ENCODE measurements at places on chromosomes 13 and 19. TPM values are rescaled to one million over a fixed set of nuclear protein-coding genes. Genes with fewer than 3 reads are reported as not detected.

Gene EXOC3L2
- polyA plus RNA-seq, result not detected

Gene PALM
- not detected for polyA plus RNA-seq

- no peaks in the 10 kb centered on the region for H3K36me3 ChIP-seq
- DNase-seq, result no peak
- peaks cover 53% of the 10 kb centered on the region for H3K4me1 ChIP-seq
- H3K27me3 ChIP-seq, result no peaks in the 10 kb centered on the region
- peak overlapping the region; percentile 35 for H3K27ac ChIP-seq
- no peak overlapping the region for H3K4me3 ChIP-seq
These were observed 43.9 kb downstream of the RCBTB2 start for GRCh38 chr13:48488995-48489394.

DNA sequence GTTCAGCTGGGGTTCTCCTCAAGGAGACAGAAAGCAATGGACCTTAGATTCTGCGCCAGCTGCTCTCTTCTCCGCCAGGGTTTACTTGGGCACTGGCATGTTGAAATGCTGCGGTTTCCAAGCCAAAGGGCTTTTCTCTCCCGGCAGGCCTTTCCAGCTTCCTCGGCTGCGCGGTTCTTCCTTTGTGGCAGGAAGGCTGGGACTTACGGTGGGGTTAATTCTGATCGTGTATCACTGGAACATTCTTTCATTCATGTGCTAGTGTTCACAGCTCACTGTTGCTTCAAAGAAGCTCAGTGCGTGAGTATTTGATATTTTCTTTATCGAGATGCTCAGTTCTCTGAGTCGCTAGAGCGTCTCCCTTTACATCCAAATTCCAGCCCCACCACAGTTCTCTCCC lies 723.2 kb downstream of the UQCRFS1 start:
- no peaks in the 10 kb centered on the region for H3K4me1 ChIP-seq
- no peak for DNase-seq
- no peaks in the 10 kb centered on the region for H3K36me3 ChIP-seq
- no peak overlapping the region for H3K27ac ChIP-seq
- H3K4me3 ChIP-seq, result no peak overlapping the region

DNA sequence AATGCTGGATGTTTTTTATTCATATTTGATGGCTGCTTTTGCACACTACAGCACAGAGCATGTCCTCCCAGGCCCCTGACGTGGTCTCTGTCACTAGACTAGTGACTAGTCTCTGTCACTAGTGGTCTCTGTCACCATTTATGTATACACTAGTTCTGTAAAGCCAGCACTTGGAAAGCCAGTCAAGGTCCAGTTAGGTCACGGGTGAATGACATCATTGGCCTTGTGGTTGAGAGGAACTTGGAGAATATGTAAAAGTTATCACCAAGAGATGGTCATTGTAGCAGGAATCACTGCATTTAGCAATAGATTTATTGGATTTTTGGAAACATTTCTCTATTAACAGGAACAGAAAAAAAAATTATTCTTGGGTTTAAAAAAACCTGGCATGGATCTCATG lies 72.9 kb downstream of the SHISA2 start:
- H3K27ac ChIP-seq, result no peak overlapping the region
- peaks cover 8% of the 10 kb centered on the region for H3K4me1 ChIP-seq
- H3K27me3 ChIP-seq, result no peaks in the 10 kb centered on the region
- H3K36me3 ChIP-seq, result no peaks in the 10 kb centered on the region

DNA sequence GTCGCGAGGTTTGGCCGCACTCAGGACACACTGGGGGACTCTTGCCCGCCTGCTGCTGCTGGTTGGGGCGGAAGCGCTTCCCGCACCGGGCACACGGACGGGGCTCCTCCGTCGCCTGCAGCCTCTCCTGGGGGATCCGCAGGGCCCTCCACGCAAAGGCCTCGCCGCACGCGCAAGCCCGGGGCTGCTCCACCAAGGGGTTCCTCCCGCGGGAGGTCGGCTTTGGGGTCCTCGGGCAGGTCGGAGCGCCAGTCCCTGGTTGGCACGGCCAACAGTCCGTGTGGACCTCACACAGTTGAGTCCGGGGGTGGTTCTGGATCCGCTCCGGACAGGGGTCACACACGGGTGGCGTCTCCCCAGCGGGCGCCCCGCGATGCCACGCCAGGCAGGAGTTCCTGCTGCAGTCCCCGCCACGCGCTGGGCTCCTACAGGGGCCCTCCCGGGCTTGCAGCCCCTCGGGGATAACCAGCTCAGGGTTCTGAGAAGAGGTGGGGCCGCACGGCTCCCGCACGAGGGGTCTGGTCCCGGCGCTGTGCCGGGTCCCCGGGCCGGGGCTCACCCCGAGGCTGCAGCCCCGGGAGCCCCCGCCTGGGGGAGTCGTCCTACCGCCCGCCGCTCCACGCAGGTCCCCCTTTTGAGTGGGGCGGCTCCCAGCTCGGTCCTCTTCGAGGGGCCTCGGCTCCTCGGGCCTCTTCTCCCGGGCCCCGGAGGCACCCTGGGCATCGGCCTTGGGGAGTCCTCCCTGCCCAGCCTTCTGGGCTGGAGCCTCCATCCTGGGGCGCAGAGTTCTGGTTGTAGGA lies 6.2 kb upstream of the ZNF497 start:
- DNase-seq, result no peak
- H3K36me3 ChIP-seq, result no peaks in the 10 kb centered on the region
- no peak overlapping the region for H3K27ac ChIP-seq

DNA sequence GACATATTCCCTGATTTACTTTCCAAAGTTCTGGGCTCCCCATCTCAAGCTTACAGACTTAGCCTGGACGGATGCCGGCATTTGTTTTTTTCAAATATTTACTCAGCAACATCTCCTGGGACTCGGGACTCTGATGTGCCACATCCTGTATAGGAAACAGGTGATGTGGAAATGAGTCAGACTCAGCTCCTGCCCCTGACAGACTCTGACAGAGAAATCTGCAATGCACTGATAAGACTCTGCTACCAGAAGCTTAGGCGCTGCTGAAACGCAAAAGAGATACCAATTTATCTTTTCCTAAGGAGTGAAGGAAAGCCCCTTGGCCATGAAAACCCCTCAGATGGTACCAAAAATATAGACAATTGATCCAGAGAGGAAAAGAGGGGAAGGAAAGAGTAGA lies 16.2 kb downstream of the LAIR2 start:
- H3K4me3 ChIP-seq, result no peak overlapping the region
- peaks cover 16% of the 10 kb centered on the region for H3K4me1 ChIP-seq
- no peaks in the 10 kb centered on the region for H3K27me3 ChIP-seq
- DNase-seq, result no peak

DNA sequence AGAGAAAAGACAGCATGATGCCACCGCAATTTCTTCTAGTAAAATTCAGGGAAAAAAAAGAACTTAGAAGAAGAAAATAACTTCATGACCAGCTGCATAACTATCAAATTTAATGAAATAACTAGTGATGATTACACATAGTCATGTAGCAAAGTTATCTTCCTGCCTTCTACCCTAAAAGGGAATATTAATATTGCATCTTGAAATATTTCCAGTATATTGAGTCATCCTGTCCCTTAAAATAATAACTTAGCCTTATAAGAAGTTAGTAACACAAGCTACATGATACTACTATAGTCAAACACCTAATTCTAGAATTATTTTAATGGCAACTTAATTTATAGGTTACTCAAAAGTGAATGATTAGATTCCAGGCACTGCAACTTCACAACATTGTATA lies 289.2 kb downstream of the KLF12 start:
- peaks cover 5% of the 10 kb centered on the region for H3K36me3 ChIP-seq
- H3K27me3 ChIP-seq, result no peaks in the 10 kb centered on the region
- no peak overlapping the region for H3K27ac ChIP-seq
- peaks cover 13% of the 10 kb centered on the region for H3K4me1 ChIP-seq
- H3K4me3 ChIP-seq, result no peak overlapping the region

- no peak overlapping the region for H3K27ac ChIP-seq
- H3K4me3 ChIP-seq, result no peak overlapping the region
- H3K4me1 ChIP-seq, result no peaks in the 10 kb centered on the region
- no peak for DNase-seq
These were observed 121.7 kb downstream of the NHLRC3 start for GRCh38 chr13:39159846-39160370.

GRCh38 chr13:95176611-95177259 lies 124.5 kb downstream of the ABCC4 start:
- H3K36me3 ChIP-seq, result no peaks in the 10 kb centered on the region
- no peaks in the 10 kb centered on the region for H3K4me1 ChIP-seq
- DNase-seq, result peak; percentile 15
- peak overlapping the region; percentile 57 for H3K27ac ChIP-seq
- no peak overlapping the region for H3K4me3 ChIP-seq

- H3K36me3 ChIP-seq, result peaks cover 47% of the 10 kb centered on the region
- H3K27me3 ChIP-seq, result no peaks in the 10 kb centered on the region
- DNase-seq, result no peak
- peak overlapping the region; percentile 94 for H3K4me3 ChIP-seq
- H3K4me1 ChIP-seq, result peaks cover 33% of the 10 kb centered on the region
- H3K27ac ChIP-seq, result peak overlapping the region; percentile 100
These were observed 1.9 kb downstream of the NFKBID start for GRCh38 chr19:35898499-35898809.

- H3K36me3 ChIP-seq, result no peaks in the 10 kb centered on the region
- H3K4me3 ChIP-seq, result no peak overlapping the region
- H3K27me3 ChIP-seq, result no peaks in the 10 kb centered on the region
- no peak for DNase-seq
These were observed 1418.5 kb downstream of the EFNB2 start for GRCh38 chr13:105116966-105117365.

GRCh38 chr13:33125821-33126570 lies 109.8 kb downstream of the KL start:
- no peak for DNase-seq
- H3K36me3 ChIP-seq, result no peaks in the 10 kb centered on the region
- no peak overlapping the region for H3K27ac ChIP-seq
- no peaks in the 10 kb centered on the region for H3K4me1 ChIP-seq
- H3K4me3 ChIP-seq, result no peak overlapping the region

- H3K27me3 ChIP-seq, result no peaks in the 10 kb centered on the region
- H3K4me1 ChIP-seq, result no peaks in the 10 kb centered on the region
- H3K36me3 ChIP-seq, result no peaks in the 10 kb centered on the region
These were observed 12.1 kb upstream of the IL4I1 start for GRCh38 chr19:49908480-49909420.

GRCh38 chr19:20365146-20365545 lies 198.1 kb downstream of the ZNF486 start:
- no peak for DNase-seq
- no peaks in the 10 kb centered on the region for H3K36me3 ChIP-seq

- no peak for DNase-seq
- H3K27ac ChIP-seq, result peak overlapping the region; percentile 93
- H3K27me3 ChIP-seq, result peaks cover 4% of the 10 kb centered on the region
- H3K4me3 ChIP-seq, result peak overlapping the region; percentile 96
- H3K36me3 ChIP-seq, result peaks cover 7% of the 10 kb centered on the region
These were observed 1.4 kb downstream of the PSMD8 start for GRCh38 chr19:38375748-38376147.

DNA sequence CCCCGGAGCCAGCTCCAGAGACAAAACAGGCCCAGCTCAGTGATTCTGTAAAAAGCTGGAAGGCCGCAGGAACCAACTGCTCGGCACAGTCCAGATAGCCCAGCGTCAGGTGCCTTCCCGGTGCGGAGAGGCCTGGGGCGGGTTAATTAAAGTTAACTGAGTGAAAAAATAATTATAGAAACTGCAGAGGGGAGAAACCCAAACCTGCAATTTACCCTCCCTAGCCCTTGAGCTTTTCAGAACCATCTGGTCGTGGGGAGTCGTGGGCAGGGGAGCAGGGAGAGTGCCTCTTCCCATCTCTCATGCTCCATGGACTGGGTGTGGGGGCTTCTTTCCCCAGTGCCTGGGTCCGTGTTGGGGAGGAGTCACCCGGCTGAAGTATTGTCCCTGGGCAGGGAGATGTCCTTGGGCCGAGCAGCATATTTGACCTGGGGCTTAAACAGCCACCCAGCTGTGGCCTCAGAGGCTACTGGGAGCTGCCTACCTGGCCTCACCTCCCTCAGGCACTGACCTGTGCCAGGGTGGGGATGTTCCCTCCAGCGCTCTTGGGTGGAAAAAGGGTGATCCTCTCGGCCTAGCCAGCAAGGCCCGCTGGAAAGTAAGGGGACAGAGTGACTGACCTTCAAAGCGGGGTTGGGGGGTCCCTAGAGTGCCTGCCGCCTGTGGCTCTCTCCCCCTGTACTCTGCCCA lies 65.9 kb downstream of the CHST8 start:
- H3K27me3 ChIP-seq, result no peaks in the 10 kb centered on the region
- no peak for DNase-seq
- H3K27ac ChIP-seq, result no peak overlapping the region
- H3K4me3 ChIP-seq, result no peak overlapping the region
- no peaks in the 10 kb centered on the region for H3K36me3 ChIP-seq

GRCh38 chr13:27113436-27113835 lies 58.2 kb downstream of the USP12 start:
- no peak overlapping the region for H3K27ac ChIP-seq
- H3K27me3 ChIP-seq, result no peaks in the 10 kb centered on the region
- no peak overlapping the region for H3K4me3 ChIP-seq
- no peaks in the 10 kb centered on the region for H3K36me3 ChIP-seq
- H3K4me1 ChIP-seq, result no peaks in the 10 kb centered on the region
- no peak for DNase-seq

GRCh38 chr13:41707194-41707821 lies 250.0 kb downstream of the RGCC start:
- no peak overlapping the region for H3K4me3 ChIP-seq
- no peaks in the 10 kb centered on the region for H3K27me3 ChIP-seq
- DNase-seq, result no peak
- no peak overlapping the region for H3K27ac ChIP-seq
- H3K4me1 ChIP-seq, result no peaks in the 10 kb centered on the region

DNA sequence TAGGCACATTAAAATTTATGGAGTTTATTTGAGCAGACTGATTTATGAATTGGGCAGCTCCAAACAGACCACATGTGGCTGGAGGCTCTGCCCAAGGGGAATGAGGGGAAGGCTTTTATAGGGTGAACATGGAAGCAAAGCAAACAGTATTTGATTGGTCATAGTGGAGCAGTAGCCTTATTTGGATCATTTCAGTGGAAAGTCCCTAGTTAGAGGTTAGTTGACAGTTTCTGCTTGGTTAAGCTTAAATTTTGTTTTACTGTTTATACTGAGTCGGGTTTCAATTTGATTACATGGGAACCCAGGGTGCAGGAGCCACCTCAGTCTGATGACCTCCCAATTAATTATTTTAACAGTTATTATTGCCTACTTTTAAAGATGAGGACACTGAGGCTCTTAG lies 140.5 kb downstream of the NDFIP2 start:
- no peaks in the 10 kb centered on the region for H3K36me3 ChIP-seq
- DNase-seq, result no peak
- H3K27me3 ChIP-seq, result no peaks in the 10 kb centered on the region
- no peaks in the 10 kb centered on the region for H3K4me1 ChIP-seq
- no peak overlapping the region for H3K4me3 ChIP-seq

DNA sequence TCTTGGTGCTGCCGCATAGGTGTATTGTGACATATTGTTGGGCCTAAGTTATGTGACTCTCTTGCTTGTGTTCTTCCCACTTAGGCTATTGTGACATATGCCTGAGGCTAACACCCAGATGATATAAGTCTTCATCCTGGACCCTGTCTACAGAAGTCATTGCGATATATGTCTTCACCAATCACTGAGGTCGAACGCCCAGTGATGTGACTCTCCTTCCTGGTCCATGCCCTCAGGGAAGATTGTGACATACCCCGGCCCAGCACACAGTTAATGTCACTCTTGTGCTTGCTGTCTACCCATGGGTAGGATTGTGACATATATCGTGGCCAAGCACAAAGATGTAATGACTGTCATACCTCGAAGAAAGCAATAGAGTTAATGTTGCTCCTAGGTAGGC lies 16.9 kb upstream of the ZNF730 start:
- H3K4me1 ChIP-seq, result no peaks in the 10 kb centered on the region
- H3K27me3 ChIP-seq, result no peaks in the 10 kb centered on the region
- H3K36me3 ChIP-seq, result no peaks in the 10 kb centered on the region

- H3K4me3 ChIP-seq, result no peak overlapping the region
- no peaks in the 10 kb centered on the region for H3K36me3 ChIP-seq
- H3K27ac ChIP-seq, result no peak overlapping the region
- H3K4me1 ChIP-seq, result no peaks in the 10 kb centered on the region
- no peaks in the 10 kb centered on the region for H3K27me3 ChIP-seq
These were observed 23.2 kb upstream of the CYP2A13 start for GRCh38 chr19:41064974-41065569.

Measured in naive thymus-derived CD4-positive, alpha-beta T cell (primary cell).